ENCODE measurements at places on chromosomes 1 and 21.

- no peak for DNase-seq
Measured at GRCh38 chr1:93661829-93662474, 19.7 kb downstream of the BCAR3 start.

- peak; percentile 57 for DNase-seq
Measured at GRCh38 chr1:171674431-171675405, 22.2 kb upstream of the MYOC start.

- no peak for DNase-seq
Measured at GRCh38 chr1:21289700-21290545, at the start of gene ECE1. ECE1 (minus strand) TSS chr1:21290463; CDS start chr1:21290414, 49 bp downstream.

GRCh38 chr1:162680419-162681121 is 48.3 kb downstream of the DDR2 start:
- no peak for DNase-seq

GRCh38 chr21:44723177-44724131 is 12.1 kb upstream of the TSPEAR start:
- no peak for DNase-seq

- no peak for DNase-seq
Measured at GRCh38 chr1:39926820-39927219, 25.1 kb upstream of the MYCL start.

DNA sequence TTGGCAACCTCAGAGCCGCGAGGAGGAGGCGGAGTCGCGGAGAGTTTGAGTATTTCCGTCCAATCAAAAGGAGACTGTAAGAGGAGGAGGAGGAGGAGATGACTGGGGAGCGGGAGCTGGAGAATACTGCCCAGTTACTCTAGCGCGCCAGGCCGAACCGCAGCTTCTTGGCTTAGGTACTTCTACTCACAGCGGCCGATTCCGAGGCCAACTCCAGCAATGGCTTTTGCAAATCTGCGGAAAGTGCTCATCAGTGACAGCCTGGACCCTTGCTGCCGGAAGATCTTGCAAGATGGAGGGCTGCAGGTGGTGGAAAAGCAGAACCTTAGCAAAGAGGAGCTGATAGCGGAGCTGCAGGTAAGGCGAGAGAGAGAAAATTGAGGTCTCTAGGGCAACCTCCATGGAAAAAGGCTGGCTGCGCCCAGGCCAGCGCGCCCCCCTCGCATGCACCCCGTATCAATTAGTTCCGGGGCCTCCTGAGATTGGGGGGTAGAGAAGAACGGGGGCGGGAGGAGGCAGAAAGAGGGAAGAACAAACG is at the start of gene PHGDH:
Gene PHGDH (plus strand): TSS at position 131 of the 538 bp plus-strand sequence. CDS start 89 bp downstream, at position 220.
- peak; percentile 84 for DNase-seq

DNA sequence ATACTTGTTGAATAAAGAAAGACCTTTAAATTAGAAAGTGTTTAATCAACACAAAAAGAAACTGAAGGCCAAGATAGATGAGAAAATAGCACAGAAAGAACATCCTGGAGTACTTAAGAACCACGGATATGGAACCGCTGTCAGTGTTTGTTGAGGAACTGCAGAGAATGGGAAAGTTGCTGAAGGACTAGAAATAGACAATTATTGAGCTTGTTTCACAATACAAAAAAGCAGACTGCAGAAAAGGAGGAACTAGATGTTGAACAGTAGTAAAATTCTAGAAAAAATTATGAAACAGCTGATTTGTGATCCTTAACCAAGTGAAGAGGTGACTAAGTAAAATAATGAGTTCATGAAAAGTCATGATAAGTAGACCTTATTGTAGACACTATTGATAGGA is 29.7 kb downstream of the MYSM1 start:
- DNase-seq = no peak

- peak; percentile 72 for DNase-seq
Measured at GRCh38 chr1:94962409-94963265, 35.7 kb upstream of the CNN3 start.

DNA sequence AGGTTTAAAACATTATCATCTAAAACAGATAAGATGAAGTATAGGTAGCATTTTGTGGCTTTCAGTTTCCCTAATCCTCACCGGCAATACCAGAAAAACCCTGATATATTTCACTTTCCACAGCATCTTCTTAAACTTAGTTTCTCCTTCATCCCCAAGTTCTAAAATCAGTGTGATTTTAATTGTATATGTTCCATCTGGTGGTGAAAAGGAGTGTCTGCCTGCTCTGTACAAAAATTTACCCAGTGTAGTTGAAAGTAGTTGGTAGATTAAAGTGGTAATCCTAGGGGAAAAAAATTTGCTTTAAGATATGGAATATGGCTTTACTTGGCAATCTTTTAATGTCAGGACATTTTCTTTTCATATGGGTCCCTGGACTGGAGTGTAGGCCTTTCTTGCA is 74.3 kb downstream of the CEP350 start:
- DNase-seq = no peak

DNA sequence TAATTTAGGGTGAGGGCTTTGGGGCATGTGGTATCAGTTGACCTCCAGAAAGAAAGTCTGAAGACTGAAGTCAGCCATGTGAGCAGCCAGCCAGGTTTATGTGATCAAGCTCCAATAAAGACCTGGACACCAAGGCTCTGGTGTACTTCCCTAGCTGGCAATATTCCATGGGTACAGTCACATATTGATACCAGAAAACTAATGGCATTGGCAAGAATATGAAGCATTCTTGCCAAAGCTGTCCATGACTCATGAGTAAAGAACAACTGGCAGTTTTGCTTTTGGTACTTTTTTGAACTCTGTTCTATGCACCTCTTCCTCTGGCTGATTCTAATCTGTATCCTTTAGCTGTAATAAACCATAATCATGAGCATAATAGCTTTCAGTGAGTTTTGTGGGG is 415.3 kb upstream of the CAMK1G start:
- DNase-seq = no peak

GRCh38 chr1:2273401-2274090 is 45.4 kb downstream of the SKI start:
- DNase-seq = no peak

GRCh38 chr1:236021424-236022135 is 43.3 kb downstream of the NID1 start:
- DNase-seq = peak; percentile 73

Data from muscle of arm (tissue), 14 donors.